Kasumi-1 (cell line): ENCODE measurements at places on chromosomes 4 and X.

GRCh38 chr4:7777017-7777710 lies 162.5 kb downstream of the AFAP1 start:
- no peak for DNase-seq

- DNase-seq = no peak
These were observed 124.2 kb upstream of the EOLA2 start for GRCh38 chrX:150062292-150063137.

GRCh38 chr4:84879651-84880200 lies 86.8 kb downstream of the WDFY3 start:
- no peak for DNase-seq

DNA sequence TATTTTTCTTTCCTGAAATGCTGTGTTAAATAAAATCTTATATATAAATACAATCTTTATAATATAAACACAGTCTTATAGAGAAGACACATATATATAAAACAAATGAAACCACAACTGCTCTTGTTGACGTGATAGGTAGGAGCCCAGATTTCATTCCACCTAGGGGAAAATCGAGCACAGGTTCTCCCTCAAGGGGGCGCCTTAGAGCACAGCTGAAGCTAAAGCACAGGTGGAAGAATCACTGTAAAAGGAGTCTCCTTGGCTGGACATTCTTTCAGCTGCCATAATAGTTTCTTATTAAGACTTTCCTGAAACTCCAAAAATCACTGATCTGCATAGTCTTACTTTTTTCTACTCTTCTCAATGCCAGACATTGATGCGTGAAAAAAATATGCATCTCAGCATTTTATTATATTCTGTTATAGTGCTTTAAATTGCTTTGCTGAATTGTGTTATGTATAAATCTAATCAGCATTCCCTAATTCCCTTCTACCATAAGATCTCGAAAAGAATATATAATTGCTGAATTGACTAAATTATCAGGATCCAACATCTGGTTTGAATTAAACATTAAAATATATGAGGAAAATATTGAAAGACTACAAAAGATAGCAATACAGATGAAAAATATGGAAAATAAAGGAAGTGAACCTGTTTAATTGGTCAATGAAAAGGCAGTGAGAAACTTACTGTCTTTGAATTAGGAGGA lies 25.5 kb upstream of the RXFP1 start:
- peak; percentile 20 for DNase-seq
